ENCODE measurements at places on chromosomes 1 and 21.
A peak's percentile ranks its signal among the peaks of the same experiment; 100 is the strongest.

- DNase-seq = no peak
Observed at GRCh38 chr1:183914276-183914675, 109.4 kb downstream of the RGL1 start.

GRCh38 chr1:3945916-3946840, 46.1 kb upstream of the C1orf174 start:
- DNase-seq = no peak

DNA sequence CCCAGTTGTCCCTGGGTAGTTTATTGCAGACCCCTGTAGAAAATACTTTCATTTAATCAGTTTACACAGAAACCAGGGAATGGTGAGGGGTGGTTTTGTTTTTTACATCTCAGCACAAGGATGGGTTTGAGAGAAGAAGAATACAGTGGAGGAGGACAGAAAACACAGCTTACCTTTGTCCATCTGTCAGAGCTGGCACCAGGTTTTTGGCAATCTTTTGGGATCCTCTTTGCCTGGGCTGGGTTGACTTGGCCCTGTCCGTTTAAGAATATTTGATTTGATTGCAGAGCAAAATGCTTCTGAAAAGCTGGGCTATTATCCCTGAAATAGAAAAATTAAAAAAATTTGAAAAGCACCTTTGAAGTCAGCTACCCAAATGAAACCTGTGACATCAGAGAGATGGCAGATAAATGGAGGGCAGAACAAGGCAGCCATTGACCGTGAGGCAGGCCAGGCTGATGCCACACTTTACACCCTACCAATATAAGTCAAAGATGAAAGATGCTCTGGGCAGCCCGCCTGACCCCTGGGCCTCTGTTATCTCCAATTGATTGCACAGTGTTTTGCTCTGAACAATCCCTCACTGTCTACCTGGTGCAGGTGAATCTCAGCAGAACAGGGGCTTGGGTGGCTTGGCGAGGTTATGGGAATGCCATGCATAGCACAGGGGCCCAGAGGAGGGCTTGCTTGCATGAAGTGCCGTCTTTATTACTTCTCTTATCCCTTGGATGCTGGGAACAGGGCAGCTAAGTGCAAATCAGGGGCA, 218.8 kb downstream of the LMX1A start:
- DNase-seq = no peak

- no peak for DNase-seq
Observed at GRCh38 chr1:65092691-65093090, 55.3 kb upstream of the AK4 start.

GRCh38 chr1:18803851-18804250, 55.6 kb downstream of the TAS1R2 start:
- DNase-seq = no peak

GRCh38 chr21:15309721-15310120, 244.9 kb upstream of the NRIP1 start:
- no peak for DNase-seq

- no peak for DNase-seq
Observed at GRCh38 chr1:226644541-226645176, 94.4 kb downstream of the ITPKB start.

DNA sequence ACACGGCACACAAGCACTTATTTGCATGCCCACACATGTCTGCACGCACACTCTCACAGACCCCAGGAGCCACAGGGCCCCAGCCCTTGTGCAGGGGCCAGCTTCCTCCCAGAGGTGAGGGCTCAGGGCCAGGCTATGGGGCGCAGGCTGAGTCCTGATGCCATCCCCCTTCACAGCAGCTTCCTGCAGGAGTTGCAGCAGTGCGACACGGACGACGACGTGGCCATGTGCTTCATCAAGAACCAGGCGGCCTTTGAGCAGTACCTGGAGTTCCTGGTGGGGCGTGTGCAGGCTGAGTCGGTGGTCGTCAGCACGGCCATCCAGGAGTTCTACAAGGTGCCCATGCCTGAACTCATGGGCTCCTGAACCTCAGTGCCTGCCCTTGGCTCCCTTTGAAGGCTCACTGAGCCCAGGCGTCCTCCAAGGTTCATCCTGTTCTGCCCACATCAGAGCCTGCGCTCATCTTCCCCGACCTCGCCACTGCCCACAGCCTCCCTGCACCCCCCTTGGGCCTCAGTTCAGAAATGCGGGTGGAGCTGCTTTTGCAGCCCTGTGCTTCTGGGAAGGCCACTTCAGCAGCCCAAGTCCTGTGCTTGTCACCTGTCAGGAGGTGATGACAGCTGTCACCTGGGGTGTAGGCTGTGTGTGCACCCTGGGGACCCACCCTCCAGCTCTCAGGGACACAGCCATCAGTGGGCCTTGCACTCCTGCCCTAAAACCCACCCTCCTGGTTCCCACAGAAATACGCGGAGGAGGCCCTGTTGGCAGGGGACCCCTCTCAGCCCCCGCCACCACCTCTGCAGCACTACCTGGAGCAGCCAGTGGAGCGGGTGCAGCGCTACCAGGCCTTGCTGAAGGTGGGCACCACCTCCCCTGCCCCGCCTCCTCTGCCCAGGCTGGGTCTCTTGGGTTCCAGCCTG, 66.6 kb downstream of the TRIM11 start:
- DNase-seq = no peak

DNA sequence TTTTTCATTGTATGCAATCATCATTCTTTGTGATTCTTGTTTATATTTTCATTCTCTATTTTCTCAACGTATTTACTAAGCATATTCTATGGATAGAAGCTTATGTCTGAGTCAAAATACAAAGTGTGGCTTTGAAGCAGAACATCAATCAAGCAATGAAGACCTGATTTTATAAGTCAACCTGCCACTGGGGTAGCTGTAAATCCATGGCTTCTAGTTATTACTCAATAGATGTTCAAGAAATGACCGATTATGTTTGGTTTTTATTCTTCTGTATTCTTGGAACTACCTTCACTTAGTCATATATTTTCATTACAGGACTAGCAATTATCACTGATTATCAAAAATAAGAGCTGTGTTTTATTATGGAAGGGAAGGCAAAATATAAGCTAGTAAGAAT, 20.5 kb upstream of the PTGS2 start:
- DNase-seq = no peak

GRCh38 chr1:168252204-168252733, 26.5 kb downstream of the SFT2D2 start:
- no peak for DNase-seq

DNA sequence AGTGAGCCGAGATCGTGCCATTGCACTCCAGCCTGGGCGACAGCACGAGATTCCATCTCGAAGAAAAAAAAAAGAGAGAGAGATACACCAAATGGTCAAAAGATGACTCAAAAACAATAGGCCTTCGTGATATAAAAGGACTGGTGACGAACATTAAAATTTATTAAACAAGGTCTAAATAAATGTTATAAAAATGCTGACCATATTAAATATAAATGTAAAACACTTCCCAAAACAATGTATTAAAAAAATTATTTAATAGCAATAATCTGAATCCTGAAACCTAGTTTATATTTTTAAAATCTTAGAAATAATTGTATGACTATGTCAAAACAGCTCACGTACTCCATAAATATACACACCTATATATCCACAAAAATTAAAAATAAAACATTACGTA, 247.6 kb downstream of the SETD4 start:
- no peak for DNase-seq

- DNase-seq = no peak
Observed at GRCh38 chr1:220902916-220903315, 23.7 kb downstream of the HLX start.

DNA sequence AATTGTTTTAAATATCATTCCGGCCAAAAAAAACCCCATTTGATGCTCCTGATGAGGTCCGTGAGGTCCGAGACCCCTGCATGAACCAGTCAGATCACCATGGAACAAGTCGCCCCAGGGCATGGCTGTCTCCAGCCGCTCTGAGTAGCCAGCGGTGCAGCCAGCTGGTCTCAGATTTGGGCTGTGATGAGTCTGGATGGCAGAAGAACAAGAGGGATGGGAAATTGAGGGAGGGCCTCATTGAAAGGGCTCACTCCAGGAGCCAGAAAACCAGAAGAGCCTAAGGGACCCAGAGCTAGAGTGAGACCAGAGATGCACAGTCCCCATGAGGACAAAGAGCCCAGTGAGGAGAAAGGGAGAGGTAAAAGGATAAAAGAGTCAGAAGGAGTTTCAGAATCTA, 174.0 kb downstream of the TOMM20 start:
- DNase-seq = no peak

GRCh38 chr1:224558904-224559303, 57.2 kb upstream of the CNIH3 start:
- no peak for DNase-seq

GRCh38 chr1:229950020-229950419, 117.0 kb upstream of the GALNT2 start:
- peak; percentile 5 for DNase-seq

GRCh38 chr1:65626003-65626402, 166.7 kb upstream of the PDE4B start:
- DNase-seq = no peak

- DNase-seq = no peak
Observed at GRCh38 chr1:12040457-12041051, 21.3 kb downstream of the MIIP start.

GRCh38 chr21:18959817-18960216, 556.2 kb upstream of the TMPRSS15 start:
- DNase-seq = no peak
